ENCODE measurements at places on chromosomes 3 and 15.

DNA sequence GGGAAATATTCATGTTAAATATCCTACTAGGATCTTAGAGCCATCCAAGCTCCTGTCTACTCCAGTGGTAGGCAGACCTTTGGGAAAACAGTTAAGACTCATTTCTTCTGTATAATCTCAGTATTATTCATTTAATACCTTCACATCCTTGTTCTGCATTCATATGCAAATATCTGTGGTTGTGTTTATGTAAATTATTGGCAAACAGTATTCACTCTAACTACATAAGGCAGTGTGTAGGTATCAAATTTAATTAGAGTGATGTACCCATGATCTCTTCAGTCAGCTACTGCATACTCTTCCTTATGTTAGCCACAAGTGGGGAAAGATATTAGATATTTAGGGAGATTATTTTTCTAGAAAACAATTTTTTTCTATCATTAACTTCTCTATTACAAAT, 200.8 kb upstream of the SLC2A2 start:
- no peak for DNase-seq

- no peak for DNase-seq
Observed at GRCh38 chr3:142723665-142723967, 218 bp upstream of the TRPC1 start.

DNA sequence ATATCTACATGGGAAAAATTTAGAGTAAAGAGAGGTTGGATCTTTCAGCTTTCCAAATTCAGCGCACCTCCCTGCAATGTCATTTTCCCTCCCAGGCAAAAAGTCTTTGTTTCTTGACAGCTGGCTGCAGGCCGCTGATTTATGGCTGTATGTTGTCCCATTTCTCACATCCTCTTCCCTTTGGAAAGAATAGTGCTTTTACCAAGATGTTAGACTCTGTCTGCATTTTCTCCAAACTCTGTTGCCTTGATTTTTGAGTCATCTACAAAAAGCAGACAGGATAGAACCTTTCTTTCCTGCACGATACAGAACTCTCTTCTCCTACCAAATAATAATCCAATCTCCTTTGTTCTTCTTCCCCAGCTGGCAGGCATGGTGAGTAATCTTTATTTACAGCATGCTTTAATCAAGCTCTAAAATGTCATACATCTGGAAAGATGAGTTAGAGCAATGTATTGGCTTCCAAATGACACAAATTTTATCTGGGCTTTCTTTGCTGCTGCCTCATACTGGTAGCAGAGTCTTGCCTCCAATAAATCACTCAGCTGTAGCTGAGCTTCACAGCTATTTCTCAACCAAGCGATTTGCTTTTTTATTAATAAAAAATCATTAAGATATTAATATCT, 101.9 kb downstream of the PIK3R4 start:
- DNase-seq = no peak

- DNase-seq = no peak
Observed at GRCh38 chr3:46710229-46710628, 7.4 kb downstream of the PRSS50 start.

GRCh38 chr3:129181819-129182218, 1.9 kb downstream of the CNBP start:
- DNase-seq = no peak

- no peak for DNase-seq
Observed at GRCh38 chr15:26887926-26888666, 21.2 kb downstream of the GABRA5 start.

- no peak for DNase-seq
Observed at GRCh38 chr3:79604681-79605080, 163.1 kb downstream of the ROBO1 start.

DNA sequence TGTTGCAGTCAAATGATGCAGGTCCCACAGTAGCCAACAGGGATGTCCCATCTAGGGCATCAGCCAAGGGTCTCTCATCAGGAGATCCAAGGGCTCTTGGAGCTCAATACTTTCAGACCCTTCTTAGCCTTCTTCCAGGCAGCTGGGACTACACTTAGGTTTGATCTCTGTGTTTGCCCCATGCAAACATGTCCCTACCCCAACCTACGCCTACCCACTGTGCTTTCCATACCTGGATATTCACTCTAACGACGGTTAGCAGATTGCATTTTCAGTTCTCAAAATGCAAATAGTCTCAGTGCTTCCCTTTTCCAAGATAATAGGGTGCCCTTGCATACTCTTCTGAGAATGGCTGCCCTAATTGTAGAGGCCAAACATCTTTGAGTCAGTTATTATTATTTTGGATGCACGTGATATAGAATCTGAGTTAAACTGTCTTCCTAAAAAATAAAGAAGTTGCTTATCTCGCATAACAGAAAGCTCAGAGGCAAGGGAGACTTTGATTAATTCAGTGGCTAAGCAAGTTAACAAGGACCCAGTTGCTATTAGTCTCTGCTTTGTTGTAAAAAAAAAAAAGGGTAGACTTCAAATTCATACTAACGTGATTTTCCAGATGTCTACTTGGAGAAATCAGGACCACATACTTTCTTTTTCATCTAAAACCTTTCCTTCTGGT, 1.0 kb upstream of the CEP70 start:
- DNase-seq = no peak

DNA sequence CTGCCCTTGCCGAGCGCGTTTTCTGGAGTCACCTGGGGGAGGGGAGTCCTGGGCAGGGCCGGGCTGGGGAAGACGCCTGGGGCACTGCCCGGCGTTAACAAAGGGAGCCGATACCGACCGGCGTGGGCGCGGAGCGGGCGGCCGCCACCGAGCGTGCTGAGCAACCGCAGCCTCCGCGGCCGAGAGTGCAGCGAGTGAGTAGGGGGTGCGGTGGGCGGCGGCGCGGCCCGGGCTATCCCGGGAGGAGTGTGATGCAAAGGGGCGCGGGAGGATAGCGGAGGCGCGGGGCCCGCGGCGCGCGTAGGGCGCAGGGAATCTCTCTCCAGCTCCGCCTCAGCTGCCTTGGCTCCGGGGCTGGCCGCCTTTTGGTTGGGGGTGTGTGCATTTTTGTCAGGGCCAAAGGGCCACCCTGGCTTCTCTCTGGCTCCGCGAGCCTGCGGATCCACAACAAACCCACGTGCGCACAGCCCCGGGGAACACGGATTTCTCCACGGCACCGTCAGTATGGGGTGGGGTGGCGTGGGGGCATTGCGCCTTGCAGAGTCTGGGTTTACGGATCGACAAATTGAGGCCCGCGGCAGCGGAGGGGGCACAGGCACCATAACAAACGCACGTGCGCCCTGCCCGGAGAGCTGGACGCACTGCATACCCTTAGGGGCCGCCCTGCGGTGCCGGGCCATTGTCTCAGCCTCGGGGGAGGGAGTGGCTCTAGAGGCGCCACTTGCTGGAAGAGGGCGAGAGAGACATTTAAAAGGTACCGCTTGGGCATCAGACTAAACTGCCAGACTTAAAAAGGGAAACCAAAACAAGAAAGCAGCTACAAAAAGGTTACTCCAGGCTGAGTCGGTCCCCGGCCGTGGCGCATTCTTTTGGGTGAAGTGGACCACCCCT, 560 bp downstream of the ST6GAL1 start:
- DNase-seq = no peak

- DNase-seq = no peak
Observed at GRCh38 chr3:127068871-127069270, 86.0 kb downstream of the PLXNA1 start.

DNA sequence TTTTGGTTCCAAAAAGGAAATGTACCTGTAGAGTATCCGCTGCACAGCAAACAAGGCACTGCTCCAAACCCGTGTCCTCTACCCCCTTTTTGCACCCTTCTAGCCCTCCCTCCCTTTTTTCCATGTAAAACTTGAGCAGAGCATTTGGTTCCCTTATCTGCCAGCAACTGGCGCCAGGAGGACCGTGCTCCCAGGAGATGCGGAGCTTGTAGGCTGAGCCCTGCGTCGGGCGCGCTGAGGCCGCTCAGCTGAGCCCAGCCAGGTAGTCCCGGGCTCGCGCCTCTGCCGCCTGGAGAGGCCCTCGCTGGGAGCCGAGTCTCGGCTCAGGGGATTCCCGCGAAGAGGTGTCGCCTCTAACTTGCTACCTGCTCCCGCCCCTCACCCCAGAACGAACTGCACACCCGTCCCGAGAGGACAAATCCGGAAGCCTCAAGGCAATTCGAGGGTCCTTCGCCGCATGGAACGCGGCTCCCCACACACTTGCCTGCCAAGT, 575 bp downstream of the TRPM7 start:
- DNase-seq = no peak

- DNase-seq = no peak
Observed at GRCh38 chr15:53910236-53910849, 67.9 kb upstream of the UNC13C start.

DNA sequence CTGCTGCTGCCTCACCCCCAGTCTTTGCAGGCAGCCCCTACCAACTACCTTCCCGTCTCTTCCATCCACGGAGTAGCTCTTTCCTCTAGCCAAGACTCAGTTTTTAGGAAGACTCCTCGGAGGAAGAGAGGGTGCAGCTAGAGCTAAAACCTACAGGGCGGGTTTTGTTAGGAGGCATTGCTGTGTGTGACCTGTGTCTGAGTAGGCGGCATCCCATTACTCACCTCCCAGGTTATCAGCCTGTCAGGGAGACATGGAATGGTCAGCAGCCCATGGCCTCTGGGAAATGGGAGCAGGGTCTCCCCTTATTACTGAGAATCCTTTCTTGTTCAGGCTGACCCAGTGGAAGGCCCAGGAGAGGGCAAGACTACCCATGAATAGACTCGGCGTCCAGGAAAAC, 43.8 kb upstream of the FGD5 start:
- no peak for DNase-seq

GRCh38 chr3:102095383-102095782, 246.1 kb downstream of the NFKBIZ start:
- DNase-seq = no peak

DNA sequence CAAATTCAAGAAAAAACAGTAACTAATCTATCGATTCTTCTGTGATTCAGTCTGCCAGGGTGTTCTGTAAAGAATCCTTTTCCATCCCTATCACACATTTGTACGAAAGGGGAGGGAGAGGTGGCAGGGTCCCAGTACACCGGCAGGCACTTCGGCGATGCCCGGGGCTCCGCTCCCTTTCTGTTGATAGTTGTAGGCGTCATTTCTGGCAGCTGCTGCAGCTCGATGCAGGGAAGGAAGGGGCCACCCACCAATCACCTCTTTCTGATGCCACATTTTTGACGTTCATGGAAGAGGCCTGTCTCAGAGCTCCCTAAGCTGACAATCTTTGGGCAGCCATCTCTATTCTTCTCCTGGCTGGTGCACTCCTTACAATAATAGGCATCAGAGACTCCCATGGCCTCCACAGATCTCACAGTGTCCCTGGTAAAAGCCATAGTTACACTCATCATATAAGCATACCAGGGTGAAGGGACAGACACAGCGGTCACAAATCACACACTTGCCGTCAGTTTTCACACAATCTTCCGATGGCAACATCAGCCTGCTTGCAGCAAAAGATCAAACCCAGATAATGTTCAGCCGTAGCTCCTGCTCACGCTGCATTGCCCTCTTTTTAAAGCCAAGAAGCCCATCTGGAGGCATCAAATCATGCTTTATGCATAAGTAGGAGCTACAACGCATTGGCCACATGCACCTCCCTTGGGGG, 60.8 kb upstream of the ZBTB38 start:
- DNase-seq = no peak

DNA sequence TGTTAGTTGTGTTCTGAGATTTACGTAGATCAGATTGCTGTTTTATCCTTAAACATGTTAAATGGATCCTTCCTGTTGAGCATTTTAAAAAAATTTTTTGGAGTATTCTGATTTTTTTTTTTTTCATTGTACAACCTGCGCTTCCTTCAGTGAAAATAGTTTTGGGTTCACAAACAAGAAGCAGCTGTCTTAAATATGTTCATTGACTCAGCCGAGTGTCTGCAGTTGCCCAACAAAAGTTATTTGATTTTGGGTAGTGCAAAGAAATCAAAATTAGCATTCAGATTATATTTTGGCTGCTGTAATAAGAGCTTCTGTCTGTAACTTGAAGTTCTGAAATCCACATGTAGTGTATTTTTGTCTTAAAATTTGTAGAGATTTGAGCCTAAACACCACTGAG, 148.2 kb downstream of the BBX start:
- DNase-seq = no peak

GRCh38 chr3:122233101-122233952, 49.9 kb downstream of the CASR start:
- DNase-seq = no peak

DNA sequence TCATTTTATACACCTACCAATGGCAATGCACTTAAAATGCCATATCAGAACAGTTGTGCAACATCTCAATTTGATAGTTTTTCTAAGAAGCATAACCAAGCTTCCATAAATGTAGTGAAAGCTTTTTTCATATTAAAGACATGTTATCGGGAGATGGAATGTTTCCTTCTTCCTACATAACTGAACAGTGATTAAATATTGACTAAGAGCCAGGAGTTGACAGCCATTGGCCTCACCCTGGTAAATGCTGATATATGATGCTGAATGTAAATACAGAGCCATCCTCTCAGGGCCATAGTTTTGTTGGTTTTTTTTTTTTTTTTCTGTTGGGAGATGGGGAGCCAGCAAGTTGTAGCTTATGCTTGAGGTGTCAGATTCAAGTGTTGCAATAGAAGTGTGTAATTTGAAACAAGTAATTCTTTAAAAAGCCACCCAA, 203.3 kb upstream of the IL12A start:
- no peak for DNase-seq

- DNase-seq = no peak
Observed at GRCh38 chr3:149013726-149014125, 22.4 kb downstream of the GYG1 start.

- no peak for DNase-seq
Observed at GRCh38 chr3:33202711-33203457, 15.7 kb downstream of the SUSD5 start.

DNA sequence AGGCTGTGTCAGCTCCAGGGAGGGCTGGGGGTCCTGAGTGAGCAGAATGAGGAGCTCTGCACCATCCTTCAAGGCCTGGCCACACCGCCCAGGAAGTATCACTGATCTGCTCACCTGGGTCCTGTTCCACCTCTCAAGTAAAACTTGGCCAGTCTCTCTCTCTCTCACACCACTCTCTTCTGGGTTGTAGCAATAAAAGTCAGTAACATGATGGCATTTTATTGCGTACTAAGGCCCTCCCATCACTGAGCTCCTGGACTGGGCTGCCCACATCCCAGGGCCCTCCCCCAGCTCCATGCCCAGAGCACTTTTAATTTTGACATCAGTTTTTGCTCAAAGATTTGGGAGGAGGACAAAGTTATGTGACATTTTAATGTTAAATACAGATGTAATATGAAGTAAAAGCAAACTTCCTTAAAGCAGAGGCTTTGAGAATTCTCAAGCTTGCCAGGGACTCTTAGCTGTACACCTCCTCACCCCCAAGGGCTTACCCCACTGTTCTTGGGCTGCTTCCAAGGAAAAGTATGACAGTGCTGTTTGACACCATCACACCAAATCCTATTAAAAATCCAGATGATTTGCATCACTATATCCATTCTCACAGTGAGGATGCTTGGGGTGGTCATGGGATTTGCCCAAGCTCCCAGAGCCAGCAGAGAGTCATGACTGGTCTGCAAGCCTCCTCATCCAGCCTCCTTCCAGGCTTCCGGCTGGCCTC, 105.1 kb upstream of the SLCO2A1 start:
- no peak for DNase-seq

DNA sequence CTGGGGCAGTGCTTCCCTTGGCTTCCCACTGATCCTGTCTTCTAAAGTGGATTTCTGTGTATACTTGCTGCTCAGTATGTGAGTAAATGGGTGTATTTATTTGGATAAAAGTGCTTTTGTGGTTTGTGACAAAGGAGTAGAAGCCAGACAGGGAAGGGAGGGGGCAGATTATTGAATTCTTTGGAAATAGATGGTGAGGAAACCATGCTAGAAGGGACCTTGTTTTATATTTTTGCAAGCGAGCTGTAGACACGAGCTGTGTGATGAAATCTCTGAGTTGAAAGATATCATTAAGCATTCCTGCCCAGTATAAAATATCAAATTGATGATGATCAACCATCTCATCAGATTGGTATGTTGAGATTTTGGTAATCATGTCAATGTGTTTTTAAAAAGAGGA, 68.9 kb downstream of the DUT start:
- no peak for DNase-seq

All from activated CD8-positive, alpha-beta memory T cell treated with anti-CD3 and anti-CD28 coated beads for 48 hours (primary cell).